ENCODE measurements at places on chromosomes 5 and 9. TPM values are rescaled to one million over a fixed set of nuclear protein-coding genes. Genes with fewer than 3 reads are reported as not detected.

DNA sequence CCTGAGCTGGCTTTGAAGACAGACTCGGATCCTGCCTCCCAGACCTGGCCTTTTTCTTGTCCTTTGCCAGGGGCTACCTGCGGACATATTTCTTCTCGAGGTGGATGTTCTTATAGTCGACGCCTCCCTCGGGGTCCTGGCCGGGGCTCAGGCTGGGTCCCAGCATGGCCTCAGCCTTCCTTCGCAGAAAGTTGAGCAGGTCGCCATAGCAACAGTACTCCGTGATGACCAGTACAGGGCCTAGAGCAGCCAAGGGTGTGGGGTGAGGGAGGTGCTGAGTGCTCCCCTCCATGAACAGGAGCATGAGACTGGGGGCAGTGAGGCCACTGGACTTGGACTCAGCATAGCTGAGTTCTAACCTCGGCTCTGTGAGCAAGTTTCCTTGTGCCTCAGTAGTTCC lies 26.7 kb downstream of the CSF1R start:
- no peak for DNase-seq
- H3K27me3 ChIP-seq = no peaks in the 10 kb centered on the region
- no peak overlapping the region for H3K4me3 ChIP-seq
- no peak overlapping the region for H3K27ac ChIP-seq
- H3K36me3 ChIP-seq = peaks cover 9% of the 10 kb centered on the region
- H3K4me1 ChIP-seq = peaks cover 8% of the 10 kb centered on the region

- no peak for DNase-seq
- no peaks in the 10 kb centered on the region for H3K36me3 ChIP-seq
- H3K27me3 ChIP-seq = no peaks in the 10 kb centered on the region
- no peak overlapping the region for H3K4me3 ChIP-seq
- H3K4me1 ChIP-seq = no peaks in the 10 kb centered on the region
Observed at GRCh38 chr5:22787807-22788206, 65.3 kb downstream of the CDH12 start.

DNA sequence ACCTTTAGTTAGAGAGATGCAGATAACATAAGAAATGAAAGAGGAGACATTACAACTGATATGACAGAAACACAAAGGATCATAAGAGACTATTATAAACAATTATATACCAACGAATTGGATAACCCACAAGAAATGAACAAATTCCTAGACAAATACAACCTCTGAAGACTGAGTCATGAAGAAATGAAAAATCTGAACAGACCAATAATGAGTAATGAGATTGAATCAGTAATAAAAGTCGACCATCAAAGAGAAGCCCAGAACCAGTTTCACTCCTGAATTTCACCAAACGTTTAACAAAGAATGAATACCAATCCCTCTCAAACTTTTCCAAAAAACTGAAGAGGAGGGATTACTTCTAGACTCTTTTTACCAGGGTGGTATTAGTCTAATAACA lies 50.5 kb upstream of the PCAT7 start:
- no peak overlapping the region for H3K27ac ChIP-seq
- H3K36me3 ChIP-seq = no peaks in the 10 kb centered on the region
- H3K4me1 ChIP-seq = no peaks in the 10 kb centered on the region
- DNase-seq = no peak

DNA sequence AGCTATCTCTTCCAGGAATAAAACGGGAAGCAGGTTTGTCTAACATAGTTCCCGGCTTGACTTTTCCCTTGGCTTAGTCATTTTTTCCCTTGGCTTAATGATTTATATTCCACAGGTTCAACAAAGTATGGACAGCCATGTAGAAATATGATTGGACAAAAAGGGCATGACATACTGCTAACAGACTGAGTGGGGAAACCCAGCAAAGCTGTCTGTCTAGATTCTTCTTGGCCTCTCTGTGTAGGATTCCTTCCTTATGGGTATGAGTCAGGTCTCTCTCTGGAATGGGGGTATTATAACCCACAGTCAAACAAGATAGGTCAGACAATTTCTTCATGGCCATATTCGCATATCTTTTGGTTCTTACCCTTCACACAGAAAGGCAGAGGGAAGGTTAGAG lies 5.7 kb upstream of the MTAP start:
- no peaks in the 10 kb centered on the region for H3K36me3 ChIP-seq
- H3K27ac ChIP-seq = no peak overlapping the region
- H3K4me1 ChIP-seq = no peaks in the 10 kb centered on the region

- H3K36me3 ChIP-seq = no peaks in the 10 kb centered on the region
- H3K4me3 ChIP-seq = no peak overlapping the region
- no peaks in the 10 kb centered on the region for H3K4me1 ChIP-seq
- DNase-seq = peak; percentile 81
- H3K27me3 ChIP-seq = no peaks in the 10 kb centered on the region
Observed at GRCh38 chr5:92909602-92909962, 671.4 kb downstream of the NR2F1-AS1 start.

DNA sequence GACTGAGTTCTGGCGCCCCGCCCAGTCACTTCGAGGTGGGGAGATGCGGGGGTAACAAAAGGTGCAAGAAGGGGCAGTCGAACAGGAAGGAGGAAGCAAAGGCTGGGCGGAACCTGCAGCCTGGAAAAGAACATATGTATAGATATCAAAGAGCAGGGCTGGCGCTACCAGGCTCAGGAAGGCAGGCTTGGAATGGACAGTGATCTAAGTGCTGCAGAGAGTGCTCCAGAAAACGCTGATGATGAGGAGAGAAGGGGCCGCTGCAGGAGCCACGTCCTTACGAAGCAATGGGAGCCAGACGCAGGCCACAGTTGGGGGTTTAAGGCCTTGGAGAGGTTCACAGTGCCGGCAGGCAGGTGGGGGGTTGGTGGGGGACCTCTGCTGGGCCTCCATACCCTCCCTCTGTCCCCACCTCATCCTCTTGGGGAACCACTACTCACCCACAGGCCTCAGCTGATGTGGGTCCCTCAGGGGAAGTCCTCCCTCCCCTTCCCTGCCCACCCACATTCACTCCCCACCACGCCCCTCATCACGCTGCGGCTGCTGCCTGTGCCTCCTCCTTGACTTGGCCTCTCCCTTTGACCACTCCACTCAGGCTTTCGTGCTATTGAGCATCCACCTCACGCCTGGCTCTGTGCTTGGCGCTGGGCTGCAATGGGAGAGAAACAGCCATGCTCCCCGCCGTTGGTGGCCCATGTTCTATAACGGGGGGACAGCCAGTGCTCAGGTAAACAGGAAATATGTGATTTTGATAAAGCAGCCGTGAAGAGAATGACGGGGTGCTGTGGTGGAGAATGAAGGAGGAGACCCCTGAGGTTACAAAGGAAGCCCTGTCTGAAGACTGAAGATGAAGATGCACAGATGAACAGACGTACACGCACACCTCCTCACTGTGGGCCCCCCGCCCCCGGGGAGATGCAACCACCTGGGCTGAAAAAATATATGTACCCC lies 40.5 kb upstream of the RPL26L1 start:
- no peaks in the 10 kb centered on the region for H3K4me1 ChIP-seq
- no peaks in the 10 kb centered on the region for H3K27me3 ChIP-seq
- peaks cover 40% of the 10 kb centered on the region for H3K36me3 ChIP-seq
- DNase-seq = no peak
- H3K27ac ChIP-seq = no peak overlapping the region

DNA sequence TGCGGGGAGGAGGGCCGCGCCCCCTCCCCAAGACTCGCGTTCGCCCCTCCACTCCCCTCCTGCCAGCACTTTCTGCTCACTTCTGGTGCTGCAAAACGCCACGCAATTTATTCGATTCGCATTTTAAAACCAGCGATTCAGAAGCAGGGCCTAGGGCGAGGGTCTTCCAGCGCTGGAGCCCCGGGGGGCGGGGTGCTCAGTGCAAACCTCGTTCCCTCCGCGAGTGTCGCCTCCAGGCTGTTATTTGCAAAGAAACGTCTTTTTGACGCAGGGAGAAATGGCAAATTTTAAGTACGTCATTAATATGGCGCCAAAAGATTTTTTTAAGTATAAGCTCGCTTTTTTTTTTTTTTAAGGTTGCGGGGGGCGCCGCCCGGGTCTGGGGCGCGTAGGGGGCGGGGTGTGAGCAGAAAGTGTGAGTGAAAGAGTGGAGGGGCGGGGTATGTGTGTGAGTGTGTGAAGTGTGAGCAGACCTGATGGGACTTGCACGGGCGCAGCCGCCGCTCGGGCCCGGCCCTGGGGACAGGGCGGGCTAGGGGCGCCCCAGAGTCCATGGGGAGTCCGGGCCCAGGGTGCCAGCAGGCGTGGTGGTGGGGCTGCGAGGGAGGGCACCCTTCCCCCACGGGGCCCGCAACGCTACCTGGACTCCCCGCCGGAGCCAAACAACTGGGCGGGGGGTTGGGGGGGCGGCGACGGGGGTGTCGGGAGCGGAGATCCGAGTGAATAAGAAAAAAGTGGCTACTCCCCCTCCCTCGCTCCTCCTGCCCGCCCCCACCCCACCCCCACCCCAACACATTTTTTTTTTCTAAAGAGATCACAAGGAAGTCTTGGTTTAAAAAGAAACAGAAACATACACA lies at the start of gene JADE2:
Gene JADE2 (plus strand): TSS at position 845 of the 857 bp plus-strand sequence. CDS start 10,188 bp downstream, outside the sequence.
- peaks cover 12% of the 10 kb centered on the region for H3K4me1 ChIP-seq
- H3K4me3 ChIP-seq = peak within 1 kb of the TSS; percentile 95
- H3K27ac ChIP-seq = no peak within 1 kb of the TSS

GRCh38 chr5:4244306-4244705 lies 648.7 kb downstream of the IRX1 start:
- H3K27me3 ChIP-seq = no peaks in the 10 kb centered on the region
- H3K4me1 ChIP-seq = no peaks in the 10 kb centered on the region
- H3K27ac ChIP-seq = no peak overlapping the region
- no peak for DNase-seq

DNA sequence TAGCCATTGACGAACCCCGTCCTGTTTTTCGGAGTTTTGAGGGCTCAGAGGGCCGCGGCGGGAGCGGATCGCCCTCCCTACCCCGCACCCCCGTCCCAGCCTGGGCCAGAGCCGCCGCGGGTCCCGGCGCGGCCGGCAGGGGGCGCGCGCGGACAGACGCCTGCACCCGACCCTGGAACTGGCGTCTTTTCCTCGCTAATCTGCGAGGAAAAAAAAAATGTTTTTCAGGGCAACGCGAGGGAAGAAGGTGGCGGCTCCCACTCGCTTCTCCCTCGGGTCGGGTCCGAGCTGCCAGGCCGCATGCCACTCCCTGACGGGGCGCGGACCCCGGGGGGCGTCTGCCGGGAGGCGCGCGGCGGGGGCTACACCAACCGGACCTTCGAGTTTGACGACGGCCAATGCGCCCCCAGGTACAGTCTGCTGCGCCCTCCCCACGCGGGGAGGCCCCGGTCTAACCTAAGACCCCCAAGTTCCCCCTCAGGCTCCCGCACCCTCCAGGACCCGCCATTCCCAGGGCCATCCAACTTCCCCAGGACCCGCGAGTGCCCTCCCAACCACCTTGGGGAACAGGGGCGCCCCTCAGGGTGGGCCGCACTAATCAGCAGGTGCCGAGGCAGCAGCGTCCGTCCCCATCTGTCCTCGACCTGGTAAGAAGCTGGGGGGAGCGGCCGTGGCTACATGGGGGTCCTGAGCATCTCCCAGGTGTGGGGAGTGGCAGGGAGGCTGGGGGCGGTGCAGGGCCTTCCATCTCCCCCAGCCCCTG lies at the start of gene KCNT1:
Gene KCNT1 (plus strand): TSS at position 227 of the 763 bp plus-strand sequence. CDS start 74 bp downstream, at position 301.
- no peaks in the 10 kb centered on the region for H3K36me3 ChIP-seq
- peak; percentile 93 for DNase-seq
- H3K27ac ChIP-seq = no peak within 1 kb of the TSS
- H3K4me1 ChIP-seq = no peaks in the 10 kb centered on the region
- no peak within 1 kb of the TSS for H3K4me3 ChIP-seq

GRCh38 chr5:154523104-154523503 lies 45.1 kb upstream of the HAND1 start:
- DNase-seq = peak; percentile 60
- no peak overlapping the region for H3K4me3 ChIP-seq
- H3K27ac ChIP-seq = no peak overlapping the region
- H3K36me3 ChIP-seq = no peaks in the 10 kb centered on the region
- H3K27me3 ChIP-seq = no peaks in the 10 kb centered on the region
- H3K4me1 ChIP-seq = peaks cover 38% of the 10 kb centered on the region

GRCh38 chr5:132976852-132977251 lies 13.4 kb upstream of the AFF4 start:
- no peaks in the 10 kb centered on the region for H3K36me3 ChIP-seq
- H3K4me1 ChIP-seq = no peaks in the 10 kb centered on the region
- DNase-seq = peak; percentile 23

DNA sequence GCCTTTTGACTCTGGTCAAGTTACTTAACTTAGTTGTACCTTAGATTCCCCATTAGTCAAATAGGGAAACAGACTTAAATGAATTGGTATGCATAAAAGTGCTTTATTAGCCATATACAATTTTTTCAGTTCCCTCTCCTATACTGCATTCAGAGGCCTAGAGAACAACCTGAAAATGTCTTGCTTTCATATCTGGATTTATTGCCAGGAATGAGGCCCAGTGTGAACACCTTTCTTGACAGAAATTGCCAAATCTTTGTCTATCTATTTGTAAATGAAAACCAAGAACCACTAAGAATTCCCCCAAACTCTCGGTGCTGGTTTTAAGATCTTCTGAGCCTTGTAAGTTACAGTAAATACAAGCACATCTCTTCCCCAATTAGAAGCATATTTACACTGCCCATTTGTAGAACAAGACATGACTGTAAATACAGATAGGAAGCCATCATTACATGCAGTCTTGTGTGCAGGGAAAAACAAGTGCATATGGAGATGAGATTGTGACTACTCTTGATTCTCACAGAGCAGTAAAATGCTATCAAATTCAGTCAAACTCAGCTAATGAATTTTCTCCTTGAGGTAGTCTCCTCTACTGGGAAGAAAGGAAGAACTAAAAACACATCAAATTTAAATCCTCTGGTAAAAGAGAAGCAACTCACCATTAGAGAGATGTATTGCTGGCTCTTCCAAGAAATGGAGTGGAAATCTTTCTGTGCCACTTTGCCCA lies 5.2 kb upstream of the FAM13B start:
- H3K4me3 ChIP-seq = no peak overlapping the region
- no peaks in the 10 kb centered on the region for H3K36me3 ChIP-seq
- H3K27ac ChIP-seq = no peak overlapping the region
- no peaks in the 10 kb centered on the region for H3K27me3 ChIP-seq
- H3K4me1 ChIP-seq = no peaks in the 10 kb centered on the region

DNA sequence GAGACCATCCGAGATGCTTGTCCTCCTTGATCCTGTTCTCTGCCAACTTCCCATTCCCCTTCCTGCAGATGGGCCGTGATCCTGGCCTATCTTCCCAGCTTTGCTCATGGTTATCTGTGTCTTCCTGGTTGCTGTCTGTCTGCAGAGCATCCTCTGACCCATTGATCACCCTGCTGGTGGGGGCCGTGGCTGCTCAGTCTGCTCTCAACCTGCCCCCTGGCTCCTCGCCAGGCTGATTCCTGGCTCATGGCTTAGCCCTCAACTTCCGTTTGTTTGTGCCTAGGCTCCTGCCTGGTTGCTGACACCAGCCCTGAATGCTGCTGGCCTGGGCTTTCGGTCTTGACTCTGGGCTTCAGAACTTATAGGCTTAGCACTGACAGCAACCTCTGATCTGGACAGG lies 67.1 kb upstream of the SMIM15 start:
- no peak overlapping the region for H3K27ac ChIP-seq
- H3K36me3 ChIP-seq = no peaks in the 10 kb centered on the region
- H3K4me1 ChIP-seq = no peaks in the 10 kb centered on the region

- H3K4me1 ChIP-seq = no peaks in the 10 kb centered on the region
- H3K36me3 ChIP-seq = no peaks in the 10 kb centered on the region
- DNase-seq = no peak
- H3K4me3 ChIP-seq = no peak overlapping the region
- no peak overlapping the region for H3K27ac ChIP-seq
- H3K27me3 ChIP-seq = no peaks in the 10 kb centered on the region
Observed at GRCh38 chr5:133914434-133914833, 54.0 kb downstream of the C5orf15 start.

- no peak overlapping the region for H3K4me3 ChIP-seq
- H3K36me3 ChIP-seq = no peaks in the 10 kb centered on the region
- no peak for DNase-seq
- peaks cover 4% of the 10 kb centered on the region for H3K4me1 ChIP-seq
- no peak overlapping the region for H3K27ac ChIP-seq
Observed at GRCh38 chr5:50691399-50692016, 25.1 kb downstream of the PARP8 start.

ACOT12 gene
- not detected for total RNA-seq

CATSPER3 gene
- total RNA-seq = 1.0 TPM

OR13C9 gene
- total RNA-seq = not detected

THG1L gene
- 14.2 TPM for total RNA-seq

INSYN2B gene
- not detected for total RNA-seq

All from endodermal cell (in vitro differentiated cells).